Endothelial cell of umbilical vein (primary cell): ENCODE measurements at places on chromosomes 2 and 18. TPM values are rescaled to one million over a fixed set of nuclear protein-coding genes. Genes with fewer than 3 reads are reported as not detected.
A peak's percentile ranks its signal among the peaks of the same experiment; 100 is the strongest.

DNA sequence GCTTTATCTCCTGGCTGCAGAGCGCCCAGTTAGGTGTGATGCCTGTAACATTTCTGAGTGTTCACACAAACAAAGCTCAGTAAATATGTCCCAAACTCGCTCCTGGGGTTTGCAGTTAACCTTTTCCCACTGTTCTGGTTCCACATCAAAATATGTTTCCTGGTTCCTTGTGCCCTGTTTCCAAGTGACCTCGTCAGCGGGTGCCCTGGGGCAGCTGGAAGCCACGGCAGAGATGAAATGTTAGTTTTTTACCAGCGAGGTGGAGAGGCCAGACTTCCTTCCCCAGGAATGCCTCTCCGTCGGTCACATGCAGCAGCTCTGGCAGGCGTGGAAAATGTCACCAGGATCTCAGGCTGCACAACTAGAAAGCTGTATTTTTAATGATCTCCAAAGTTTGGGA is 18.2 kb downstream of the NFATC1 start:
- H3K27ac ChIP-seq = no peak overlapping the region
- peaks cover 12% of the 10 kb centered on the region for H3K4me1 ChIP-seq
- H3K36me3 ChIP-seq = no peaks in the 10 kb centered on the region
- peak; percentile 86 for DNase-seq

DNA sequence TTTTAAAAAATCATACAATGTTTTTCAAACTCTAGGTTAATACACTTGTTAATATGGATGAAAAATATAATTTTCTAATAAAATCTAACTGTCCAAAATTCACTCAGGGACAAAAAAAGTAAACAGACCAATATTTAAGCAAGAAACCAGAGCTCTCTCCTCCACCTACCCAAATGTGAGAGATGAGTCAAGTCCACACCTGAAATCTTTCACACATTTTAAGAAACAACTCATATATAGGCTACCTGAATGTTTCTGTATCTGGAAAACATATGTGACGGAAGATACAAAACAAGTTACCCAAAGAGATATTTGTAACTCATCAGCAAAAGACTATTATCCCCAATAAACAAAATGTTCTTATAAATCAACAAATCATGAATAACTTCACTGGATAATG is 20.2 kb downstream of the ZNF516 start:
- no peak overlapping the region for H3K4me3 ChIP-seq
- no peak overlapping the region for H3K27ac ChIP-seq
- no peaks in the 10 kb centered on the region for H3K36me3 ChIP-seq
- H3K4me1 ChIP-seq = peaks cover 24% of the 10 kb centered on the region
- H3K27me3 ChIP-seq = no peaks in the 10 kb centered on the region
- DNase-seq = no peak

- H3K27ac ChIP-seq = no peak overlapping the region
- peak overlapping the region; percentile 52 for H3K4me3 ChIP-seq
- DNase-seq = peak; percentile 21
- H3K36me3 ChIP-seq = no peaks in the 10 kb centered on the region
- H3K4me1 ChIP-seq = peaks cover 41% of the 10 kb centered on the region
These were observed 794 bp downstream of the DLX2 start for GRCh38 chr2:172101821-172102390.

GRCh38 chr2:106269591-106270291 is 75.6 kb upstream of the UXS1 start:
- H3K27ac ChIP-seq = no peak overlapping the region
- H3K4me1 ChIP-seq = no peaks in the 10 kb centered on the region
- no peaks in the 10 kb centered on the region for H3K27me3 ChIP-seq
- no peaks in the 10 kb centered on the region for H3K36me3 ChIP-seq
- H3K4me3 ChIP-seq = no peak overlapping the region

- no peak overlapping the region for H3K27ac ChIP-seq
- no peaks in the 10 kb centered on the region for H3K36me3 ChIP-seq
- no peak overlapping the region for H3K4me3 ChIP-seq
- peaks cover 5% of the 10 kb centered on the region for H3K4me1 ChIP-seq
These were observed 2.6 kb upstream of the FAM136A start for GRCh38 chr2:70304498-70304897.

EML4 gene
- 11.1 and 13.3 TPM in 2 replicates for polyA plus RNA-seq

CDH2 gene
- 34.6 and 37.6 TPM in 2 replicates for polyA plus RNA-seq
